ENCODE measurements at places on chromosomes 1 and 21. TPM values are rescaled to one million over a fixed set of nuclear protein-coding genes. Genes with fewer than 3 reads are reported as not detected.

FCRL5 gene
- 1.2 TPM for total RNA-seq

AMY1C gene
- 35.3 TPM for total RNA-seq

TMEM79 gene
- total RNA-seq = 4.8 TPM

SPATA6 gene
- total RNA-seq = 32.4 TPM

OVAAL gene
- not detected for total RNA-seq

GPR61 gene
- total RNA-seq = not detected

CCDC30 gene
- 10.2 TPM for total RNA-seq

ANKRD65 gene
- total RNA-seq = 22.3 TPM

DYNLT5 gene
- total RNA-seq = 5.9 TPM

DNA sequence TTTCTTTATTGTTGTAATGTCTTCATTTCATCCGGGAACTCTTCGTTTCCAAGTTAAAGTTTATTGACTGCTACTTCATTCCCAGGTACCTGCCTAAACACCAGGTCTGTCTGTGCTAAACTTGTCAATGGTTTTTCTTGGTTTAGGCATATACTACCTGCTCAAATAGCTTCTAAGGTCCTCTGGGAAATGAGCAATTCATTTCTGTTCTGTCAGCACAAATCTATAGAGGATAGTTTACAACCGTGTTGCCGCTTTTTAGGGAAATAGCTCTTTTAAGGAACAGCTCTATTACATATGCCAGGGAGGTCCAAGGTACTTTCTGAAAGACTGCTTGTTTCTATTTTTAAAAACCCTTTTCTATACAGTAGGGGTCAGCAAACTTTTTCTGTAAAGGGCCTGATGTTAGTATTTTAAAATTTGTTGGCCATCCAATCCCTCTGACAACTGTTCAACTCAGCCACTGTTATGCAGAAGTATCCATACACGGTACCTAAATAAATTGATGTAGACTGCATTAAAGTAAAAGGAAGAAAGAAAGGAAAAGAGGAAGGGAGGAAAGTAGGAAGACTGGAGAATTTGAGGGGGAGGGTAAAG lies 222.7 kb upstream of the PTBP2 start:
- DNase-seq = no peak

GRCh38 chr1:83706354-83706938 lies 292.5 kb downstream of the TTLL7 start:
- no peak for DNase-seq

- DNase-seq = no peak
Measured at GRCh38 chr1:233033361-233033760, 83.0 kb downstream of the NTPCR start.

- peak; percentile 73 for DNase-seq
Measured at GRCh38 chr1:201254625-201255478, 28.5 kb upstream of the PKP1 start.

DNA sequence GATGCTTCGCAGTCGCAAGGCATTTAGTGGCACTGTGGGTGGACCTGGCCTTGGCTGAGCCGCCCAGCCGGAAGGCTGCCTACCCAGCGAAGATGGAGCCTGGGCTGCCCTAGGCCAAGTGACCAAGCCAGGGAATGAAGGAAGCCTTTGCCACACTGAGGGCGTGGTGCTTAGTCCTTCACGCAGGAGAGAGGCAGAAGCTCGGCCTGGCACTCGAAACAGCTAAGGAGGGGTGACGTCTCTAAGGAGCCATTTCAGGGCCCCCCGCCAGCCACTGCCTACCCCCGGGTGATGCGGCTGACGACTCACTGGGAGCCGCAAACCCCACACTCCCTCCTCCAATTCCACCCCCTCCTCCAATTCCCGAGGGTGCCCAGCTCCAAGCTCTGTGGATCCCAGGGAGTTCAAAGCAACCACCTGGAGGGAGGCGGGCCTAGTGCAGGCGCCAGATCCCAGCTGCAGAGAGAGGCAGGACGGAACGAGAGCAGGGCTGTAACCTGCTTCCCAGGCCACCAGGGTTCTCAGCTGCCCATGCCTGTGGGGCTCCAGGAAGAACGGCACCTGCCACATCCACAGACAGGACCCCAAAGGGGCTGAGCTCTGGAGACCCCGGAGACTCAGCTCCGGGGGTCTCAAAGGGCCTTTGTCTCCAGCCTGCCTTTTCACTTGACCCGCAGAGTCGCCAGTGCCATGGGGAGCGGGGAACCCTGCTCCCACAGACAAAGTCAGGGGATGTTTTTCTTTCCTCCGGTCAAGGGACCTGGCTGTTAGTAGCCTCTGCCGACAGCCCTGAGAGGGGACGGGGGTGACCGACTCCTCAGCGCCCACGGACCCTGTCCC lies 75.8 kb downstream of the ARHGEF16 start:
- DNase-seq = no peak

DNA sequence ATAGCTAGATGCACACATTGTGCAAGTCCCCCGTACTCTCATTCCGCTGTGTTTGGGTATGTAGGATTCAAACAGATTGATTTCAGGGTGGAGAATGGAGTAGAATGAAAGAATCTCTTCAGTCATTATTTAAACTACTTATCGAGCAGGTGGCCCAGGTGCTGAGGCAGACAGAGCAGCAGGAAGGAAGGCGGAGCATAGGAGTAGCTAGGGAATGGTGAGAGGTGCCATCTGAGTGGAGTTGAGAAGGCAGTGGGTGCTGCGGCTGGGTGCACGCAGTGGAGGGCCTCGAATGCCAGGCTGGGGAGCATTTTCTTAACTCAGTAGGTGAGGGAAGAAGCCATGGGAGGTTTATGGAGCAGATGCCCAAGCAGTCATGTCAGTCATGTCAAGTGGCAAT lies 45.2 kb upstream of the CD101 start:
- no peak for DNase-seq

- DNase-seq = no peak
Measured at GRCh38 chr1:154485910-154486496, 16.0 kb upstream of the TDRD10 start.

- DNase-seq = no peak
Measured at GRCh38 chr1:103492003-103492625, 33.4 kb upstream of the RNPC3 start.

- DNase-seq = no peak
Measured at GRCh38 chr1:147214842-147215539, 10.1 kb downstream of the FMO5 start.

- peak; percentile 28 for DNase-seq
Measured at GRCh38 chr21:45593162-45594022, 50.1 kb upstream of the PCBP3 start.

GRCh38 chr1:89692601-89693521 lies 59.9 kb downstream of the LRRC8C start:
- DNase-seq = no peak

GRCh38 chr1:231214918-231215680 lies 25.9 kb upstream of the GNPAT start:
- no peak for DNase-seq

DNA sequence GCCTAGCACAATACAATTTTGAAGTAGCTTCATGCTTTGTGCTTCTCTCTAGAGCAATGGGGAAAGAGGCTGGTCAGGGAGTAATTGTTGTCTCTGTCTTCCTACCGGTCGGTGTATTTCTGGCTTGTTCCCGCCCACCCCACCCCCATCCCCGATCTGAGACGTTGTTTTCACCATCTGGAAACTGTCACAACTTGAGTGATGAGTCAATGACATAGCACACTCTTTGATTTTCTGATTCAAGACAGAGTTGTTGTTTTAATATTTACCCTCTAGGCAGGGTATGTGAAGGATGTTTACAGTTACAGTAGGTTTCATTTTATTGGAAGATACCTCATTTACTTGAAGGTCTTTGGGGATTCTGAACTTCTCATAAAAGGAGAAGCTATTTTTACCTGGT lies 7.0 kb downstream of the IL12RB2 start:
- DNase-seq = no peak

DNA sequence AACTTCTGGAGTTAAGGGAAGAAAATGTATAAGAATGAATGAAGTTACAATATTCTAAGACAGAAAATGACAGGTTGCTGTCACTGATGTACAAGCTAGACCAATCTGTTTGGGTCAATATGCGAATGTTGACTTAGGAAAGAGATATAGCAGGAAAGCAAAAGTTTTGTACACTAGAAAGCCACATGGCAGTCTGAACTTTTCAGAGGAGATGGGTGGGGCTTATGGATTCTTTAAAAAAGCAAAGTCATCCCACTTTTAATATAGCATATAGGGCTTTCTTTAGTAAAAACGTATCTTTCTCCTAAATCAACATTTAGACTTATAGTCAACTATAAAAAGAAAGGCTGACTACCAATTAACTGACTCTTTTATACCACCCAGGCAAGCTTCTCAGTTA lies 381.2 kb downstream of the PTPRC start:
- DNase-seq = no peak

GRCh38 chr1:55153031-55153430 lies 62.1 kb downstream of the USP24 start:
- DNase-seq = no peak

- DNase-seq = no peak
Measured at GRCh38 chr1:30366911-30367310, 356.5 kb downstream of the MATN1 start.

- no peak for DNase-seq
Measured at GRCh38 chr1:45002650-45003645, 8.2 kb downstream of the HECTD3 start.

GRCh38 chr21:43303275-43304178 lies 123.4 kb downstream of the SIK1 start:
- no peak for DNase-seq

DNA sequence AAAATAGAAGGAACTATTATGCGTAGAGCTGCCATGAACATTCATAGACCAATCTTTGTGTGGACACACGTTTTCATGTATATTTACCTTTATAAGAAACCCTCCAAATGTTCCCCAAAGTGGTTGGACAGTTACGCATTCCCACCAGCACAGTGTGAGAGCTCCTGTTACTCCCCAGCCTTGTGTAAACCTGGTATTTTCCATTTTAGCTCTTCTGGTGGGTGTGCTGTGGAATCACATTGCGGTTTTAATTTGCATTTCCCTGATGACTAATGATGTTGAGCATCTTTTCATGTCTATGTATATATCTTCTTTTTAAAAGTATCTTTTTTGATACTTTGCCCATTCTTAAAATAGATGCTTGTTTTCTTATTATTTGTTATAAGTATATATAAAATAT lies 3.2 kb upstream of the UBASH3A start:
- no peak for DNase-seq

GRCh38 chr1:24793447-24794129 lies 48.3 kb downstream of the CLIC4 start:
- no peak for DNase-seq

GRCh38 chr1:67158401-67158800 lies 7.9 kb upstream of the IL23R start:
- DNase-seq = no peak

GRCh38 chr21:42303443-42303842 lies 11.8 kb downstream of the TFF3 start:
- no peak for DNase-seq

DNA sequence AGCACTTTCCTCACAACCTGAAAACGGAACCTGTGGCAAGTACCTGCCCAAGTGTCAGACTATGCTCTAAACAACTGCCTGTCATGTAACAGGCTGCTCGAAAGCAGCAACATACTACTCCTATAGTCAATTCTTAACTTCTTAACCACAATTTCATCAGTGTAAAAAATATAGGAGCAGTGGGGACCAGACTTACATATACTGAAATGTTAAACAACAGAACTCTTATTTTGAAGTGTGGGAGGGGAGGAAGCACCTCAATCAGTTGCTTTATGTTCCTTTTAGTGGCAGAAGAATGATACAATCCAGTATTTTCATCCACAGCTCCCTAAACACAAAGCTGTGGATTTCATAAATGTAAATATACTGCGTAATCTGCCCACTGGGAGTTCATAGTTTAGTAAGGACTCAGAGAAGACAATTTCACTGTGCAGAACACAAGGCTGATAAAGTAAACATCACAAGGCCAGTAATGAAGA lies 44.2 kb downstream of the WLS start:
- DNase-seq = no peak

DNA sequence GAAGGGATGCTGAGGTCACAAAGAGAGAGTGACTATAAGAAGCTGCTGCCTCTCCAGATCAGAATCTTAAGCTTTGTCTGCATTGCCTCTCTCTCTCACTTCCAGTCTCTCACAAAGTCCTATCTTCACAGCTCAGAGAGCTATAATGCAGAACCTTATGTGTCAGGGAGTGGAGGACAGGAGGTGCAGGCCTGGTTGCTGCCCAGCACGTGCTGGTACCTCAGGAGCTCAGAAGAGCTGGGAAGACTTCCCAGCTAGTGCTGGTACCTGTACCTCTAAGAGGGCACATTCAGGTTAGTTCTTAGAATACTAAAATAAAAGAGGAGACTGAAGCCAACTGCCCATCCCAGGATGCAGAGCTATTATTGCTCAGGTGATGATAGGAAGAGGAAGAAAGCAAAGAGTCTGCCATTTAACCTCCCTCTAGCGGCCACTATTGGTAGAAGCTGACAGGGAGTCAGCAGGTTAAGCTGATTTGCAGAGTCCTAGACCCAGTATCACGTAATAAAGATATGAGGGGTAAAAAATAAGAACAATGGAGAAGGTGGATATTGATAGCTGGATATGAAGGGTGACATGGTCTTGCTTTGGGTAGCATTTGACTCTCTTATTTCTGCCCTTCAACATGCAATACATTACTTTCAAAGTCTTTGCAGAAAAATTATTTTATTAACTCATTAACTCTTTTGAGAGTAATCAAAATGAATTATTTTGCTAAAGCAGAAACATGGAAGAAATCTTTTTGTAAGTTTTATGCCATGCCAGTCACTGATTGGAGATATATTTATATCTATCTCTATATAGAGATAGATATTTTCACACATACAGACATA lies 138.1 kb upstream of the HMCN1 start:
- DNase-seq = no peak

DNA sequence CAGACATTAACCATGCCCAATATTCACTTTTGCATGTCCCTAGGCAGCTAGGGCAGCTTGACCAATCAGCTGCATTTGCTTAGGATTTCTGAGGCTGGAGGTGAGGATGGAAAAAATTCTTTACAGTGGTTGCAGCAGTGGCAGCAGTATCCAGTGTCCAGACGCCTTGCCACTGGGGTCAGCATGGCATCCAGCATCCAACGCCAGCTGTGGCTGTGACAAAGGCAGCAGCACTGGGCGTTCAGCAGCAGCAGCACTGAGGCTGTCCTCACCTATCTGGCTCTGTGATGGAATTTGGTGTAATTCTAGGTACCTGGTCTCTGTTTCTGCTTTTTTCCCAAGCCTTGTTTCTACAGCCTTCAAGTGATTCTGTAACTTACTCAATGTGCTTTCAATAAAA lies 15.5 kb downstream of the RHBDL2 start:
- no peak for DNase-seq

- DNase-seq = peak; percentile 69
Measured at GRCh38 chr1:110106013-110106941, 6.0 kb upstream of the UBL4B start.

GRCh38 chr1:199073166-199073565 lies 434.3 kb downstream of the PTPRC start:
- DNase-seq = no peak

DNA sequence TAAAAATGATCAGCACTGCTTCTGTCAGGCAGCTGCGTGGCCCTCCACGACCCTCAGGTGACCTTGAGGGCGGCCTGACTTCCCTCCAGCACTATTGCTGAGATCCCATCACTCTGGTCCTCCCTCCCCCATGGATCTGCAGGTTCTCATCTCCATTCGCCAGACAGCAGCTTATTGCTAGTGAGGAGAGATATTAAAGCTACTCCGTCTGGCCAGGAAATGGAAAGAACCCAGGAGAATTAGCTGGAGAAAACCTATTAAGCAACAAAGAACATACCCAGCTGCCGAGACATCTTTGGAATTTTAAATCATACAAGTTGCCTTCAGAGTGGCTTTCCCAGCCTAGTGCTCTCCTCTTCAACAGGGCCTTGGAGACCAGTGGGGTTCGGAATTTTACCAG lies 25.7 kb upstream of the KCNN3 start:
- DNase-seq = no peak
